ENCODE measurements at places on chromosomes 2 and 18. TPM values are rescaled to one million over a fixed set of nuclear protein-coding genes. Genes with fewer than 3 reads are reported as not detected.

DNA sequence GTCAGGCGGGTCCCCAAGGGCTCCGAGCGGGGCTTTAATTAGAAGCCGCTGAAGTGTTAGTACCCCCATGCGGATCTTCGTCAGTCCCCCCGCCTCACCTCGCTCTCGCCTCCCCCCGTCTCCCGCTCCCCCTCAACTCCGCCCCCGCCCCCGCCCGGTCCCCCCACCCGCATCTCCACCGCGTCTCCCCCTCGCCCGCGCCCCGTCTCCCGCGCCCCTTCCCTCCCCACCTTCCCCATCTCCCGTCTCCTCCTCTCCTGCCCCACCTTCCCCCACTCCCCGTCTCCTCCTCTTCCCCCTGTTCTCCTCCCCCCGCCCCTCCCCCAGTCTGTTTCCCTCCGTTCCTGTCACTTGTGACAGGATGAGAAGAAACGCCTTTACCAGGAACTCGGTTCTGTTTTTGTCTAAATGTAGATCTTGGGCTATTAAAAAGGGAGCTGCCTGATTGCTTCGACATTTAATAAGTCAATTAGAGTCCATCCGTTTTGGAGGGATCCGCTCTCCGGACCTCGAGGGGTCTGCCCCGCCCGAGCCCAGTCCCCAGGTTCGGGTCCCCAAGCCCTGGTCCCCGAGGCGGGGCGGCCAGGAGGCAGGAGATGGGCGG, 969 bp upstream of the ALKAL2 start:
- DNase-seq: no peak

DNA sequence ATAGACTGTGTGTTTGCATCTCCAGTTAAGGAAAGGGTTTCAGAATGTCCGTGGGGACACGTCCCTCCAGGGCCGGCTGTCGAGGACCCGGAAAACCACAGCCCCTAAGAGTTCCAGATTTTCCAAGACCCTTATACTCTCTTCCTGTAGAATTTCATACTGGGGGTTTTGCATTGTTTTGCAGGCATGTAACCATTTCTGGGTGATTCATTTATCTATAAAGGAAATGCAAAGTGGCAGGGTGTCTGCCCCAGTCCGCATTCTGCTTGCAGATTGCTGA, 8.5 kb downstream of the SP9 start:
- no peak for DNase-seq

GRCh38 chr2:227615181-227615580, 541 bp upstream of the SCYGR3 start:
- DNase-seq: no peak

- no peak for DNase-seq
Measured at GRCh38 chr2:209565896-209566582, 142.2 kb downstream of the MAP2 start.

GRCh38 chr2:46073540-46074046, 223.6 kb upstream of the EPAS1 start:
- no peak for DNase-seq

Gene PROM2
- total RNA-seq: 1.7 TPM

Gene POTEC
- not detected for total RNA-seq

Gene DSG1
- not detected for total RNA-seq

Gene PRKAG3
- not detected for total RNA-seq

Measured in chondrocyte (in vitro differentiated cells).